ENCODE measurements at places on chromosomes 12 and 14.

- no peak for DNase-seq
Observed at GRCh38 chr14:32028599-32028998, 48.5 kb upstream of the ARHGAP5 start.

- DNase-seq = peak; percentile 77
Observed at GRCh38 chr12:105198961-105199360, 37.0 kb downstream of the APPL2 start.

GRCh38 chr14:98298481-98299244 lies 973.3 kb downstream of the BCL11B start:
- DNase-seq = no peak

DNA sequence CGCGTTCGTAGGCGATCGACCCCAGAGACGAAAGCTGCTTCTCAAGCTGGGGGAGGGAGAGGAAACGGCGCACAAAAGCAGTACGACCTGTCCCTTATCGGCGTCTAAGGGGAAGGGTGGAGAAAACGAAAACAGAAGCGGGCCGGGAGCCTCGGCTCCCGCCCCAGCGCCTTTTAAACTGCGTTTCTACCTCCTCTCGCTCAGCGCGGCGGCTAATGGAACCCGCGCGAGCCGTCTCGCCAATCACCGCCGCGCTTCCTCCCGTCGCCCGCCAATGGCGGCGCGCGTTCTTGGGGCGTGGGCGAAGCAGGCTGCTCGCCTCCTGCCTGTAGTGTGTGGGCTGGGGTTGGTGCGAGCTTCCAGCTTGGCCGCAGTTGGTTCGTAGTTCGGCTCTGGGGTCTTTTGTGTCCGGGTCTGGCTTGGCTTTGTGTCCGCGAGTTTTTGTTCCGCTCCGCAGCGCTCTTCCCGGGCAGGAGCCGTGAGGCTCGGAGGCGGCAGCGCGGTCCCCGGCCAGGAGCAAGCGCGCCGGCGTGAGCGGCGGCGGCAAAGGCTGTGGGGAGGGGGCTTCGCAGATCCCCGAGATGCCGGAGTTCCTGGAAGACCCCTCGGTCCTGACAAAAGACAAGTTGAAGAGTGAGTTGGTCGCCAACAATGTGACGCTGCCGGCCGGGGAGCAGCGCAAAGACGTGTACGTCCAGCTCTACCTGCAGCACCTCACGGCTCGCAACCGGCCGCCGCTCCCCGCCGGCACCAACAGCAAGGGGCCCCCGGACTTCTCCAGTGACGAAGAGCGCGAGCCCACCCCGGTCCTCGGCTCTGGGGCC lies at the start of gene TMPO:
Gene TMPO (plus strand): TSS at position 304 of the 824 bp plus-strand sequence. CDS start 278 bp downstream, at position 582.
- DNase-seq = peak; percentile 70

DNA sequence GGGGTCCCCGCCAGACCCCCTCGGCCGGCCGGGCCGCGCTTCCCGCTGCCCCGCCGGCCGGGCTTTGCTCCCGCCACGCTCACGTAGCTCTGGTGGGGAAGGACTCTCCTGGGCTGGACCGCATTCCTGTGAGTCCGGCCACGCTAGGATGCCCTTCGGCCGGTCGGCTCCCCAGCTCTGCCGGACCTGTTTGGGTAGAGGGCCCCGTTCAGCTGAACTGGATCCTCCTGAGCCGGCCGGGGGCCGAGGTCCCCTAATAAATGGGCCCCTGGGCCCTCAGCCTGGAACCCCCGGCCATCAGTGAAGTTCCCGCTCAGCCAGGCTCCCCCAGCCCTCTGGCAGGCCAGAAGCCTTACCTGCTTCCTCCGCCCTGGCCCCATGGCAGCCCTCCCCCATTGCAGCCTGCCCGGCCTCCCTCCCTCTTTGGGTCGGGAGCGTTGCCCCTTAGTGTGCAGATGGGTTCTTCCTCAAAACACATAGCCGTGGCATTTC lies 593 bp downstream of the UNC119B start:
- no peak for DNase-seq
